Choroid plexus epithelial cell (primary cell): ENCODE measurements at places on chromosomes 1 and 21.

DNA sequence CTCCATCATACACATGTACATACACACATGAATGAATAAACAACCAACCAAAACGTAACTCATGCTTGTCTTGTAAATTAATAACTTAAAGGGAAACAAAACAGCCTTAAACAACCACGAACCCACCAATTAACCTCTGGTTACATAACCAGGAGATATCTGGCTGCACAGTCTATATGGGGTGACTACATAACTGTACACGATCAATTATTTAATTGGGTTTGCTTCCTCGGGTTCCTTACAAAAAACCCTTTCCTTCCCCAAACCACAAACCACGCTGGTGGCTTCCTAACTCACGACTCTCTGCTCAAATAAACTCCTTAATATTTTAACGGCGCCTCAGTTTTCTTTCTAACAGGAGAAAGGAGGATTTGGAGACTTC, 744 bp downstream of the ZNF670 start:
- DNase-seq = peak; percentile 13

GRCh38 chr1:241834733-241835377, 13.1 kb upstream of the EXO1 start:
- peak; percentile 84 for DNase-seq

- no peak for DNase-seq
These were observed 41.4 kb downstream of the ACOT7 start for GRCh38 chr1:6352138-6352563.

- DNase-seq = no peak
These were observed 10.0 kb upstream of the RCSD1 start for GRCh38 chr1:167620002-167620401.

DNA sequence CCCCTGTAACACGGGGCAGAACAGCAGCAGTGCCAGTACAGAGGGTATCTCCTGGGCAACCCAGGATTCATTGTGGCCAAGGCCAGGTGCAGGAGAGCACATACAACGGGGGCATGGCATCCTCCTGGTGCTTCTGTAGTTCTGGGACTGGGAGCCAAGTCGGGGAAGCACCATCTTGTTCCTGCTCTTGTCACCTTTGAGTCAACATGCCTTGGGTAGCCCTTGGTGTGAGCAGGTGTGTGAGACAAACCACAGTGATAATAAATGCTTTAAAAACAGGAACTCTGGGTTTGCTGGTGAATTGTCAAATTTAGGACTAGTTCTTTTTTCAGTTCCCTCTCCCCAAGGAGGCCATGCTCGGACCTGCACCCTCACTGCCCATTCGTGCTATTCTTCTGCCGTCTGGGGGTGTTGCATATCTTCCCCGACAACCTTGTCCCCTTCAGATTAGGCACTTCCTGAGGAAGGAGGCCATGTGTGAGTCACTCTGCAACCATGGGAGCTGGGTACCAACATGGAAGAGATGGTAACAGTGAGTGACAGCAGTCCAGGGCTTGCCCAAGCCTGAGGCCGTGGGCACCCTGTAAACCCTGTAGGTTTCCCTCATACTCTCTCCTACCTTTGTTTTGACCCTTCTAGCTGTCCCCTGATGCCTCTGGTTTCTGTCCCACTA, 150.2 kb downstream of the GRIK3 start:
- no peak for DNase-seq

DNA sequence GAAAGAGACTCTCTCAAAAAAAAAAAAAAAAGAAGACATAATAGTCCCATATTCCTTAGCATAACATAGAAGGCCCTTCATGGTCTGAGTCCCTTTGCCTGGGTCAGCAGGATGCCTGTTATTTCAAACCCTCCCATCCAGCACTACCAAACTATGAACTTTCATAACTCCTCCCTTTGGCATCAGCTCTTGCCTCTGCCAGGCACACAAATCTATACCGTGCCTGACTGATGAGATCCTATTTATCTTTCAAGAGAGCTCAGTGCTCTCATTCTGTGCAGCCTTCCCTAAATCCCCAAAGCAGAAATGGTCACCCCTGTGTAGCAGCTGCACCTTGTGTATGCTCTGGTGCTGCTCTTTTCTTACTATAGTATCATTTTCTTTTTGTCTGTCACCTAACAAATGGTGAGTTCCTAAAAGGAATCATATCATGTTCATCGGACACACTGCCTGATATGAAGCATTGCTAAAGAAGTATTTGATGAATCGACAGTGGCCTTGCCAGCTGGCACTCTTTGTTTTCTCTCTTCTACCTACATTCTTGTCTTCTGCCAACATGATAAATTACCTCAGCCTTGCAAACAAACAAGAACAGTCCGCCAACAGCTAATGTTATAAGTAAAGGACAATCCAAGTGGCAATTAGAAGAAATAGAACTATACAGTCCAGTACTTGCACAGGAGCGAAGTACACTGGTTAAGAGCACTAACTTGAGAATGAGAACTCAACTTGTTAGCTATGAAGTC, 29.9 kb downstream of the FMO4 start:
- no peak for DNase-seq

GRCh38 chr1:95116580-95117206, 462 bp upstream of the TLCD4 start:
- DNase-seq = peak; percentile 39

DNA sequence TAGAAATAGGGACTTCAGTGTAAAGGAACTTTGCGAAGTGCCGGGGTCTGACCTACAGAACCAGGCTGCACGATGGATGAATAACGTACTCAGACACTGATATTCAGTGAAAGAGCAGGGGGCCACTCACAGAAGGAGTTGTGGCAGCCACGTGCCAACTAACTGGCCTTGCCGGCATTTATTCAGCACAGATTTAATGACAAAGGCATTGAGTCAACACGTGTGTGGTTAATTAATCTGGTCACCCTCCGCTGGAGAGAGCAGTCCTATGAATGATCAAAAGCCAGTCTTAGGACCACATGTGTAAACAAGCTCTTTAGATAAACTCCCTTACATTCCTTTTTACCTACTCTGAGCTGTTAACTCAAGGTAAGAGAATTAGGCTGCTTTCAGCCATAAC, 6.2 kb upstream of the B3GALT2 start:
- DNase-seq = no peak

DNA sequence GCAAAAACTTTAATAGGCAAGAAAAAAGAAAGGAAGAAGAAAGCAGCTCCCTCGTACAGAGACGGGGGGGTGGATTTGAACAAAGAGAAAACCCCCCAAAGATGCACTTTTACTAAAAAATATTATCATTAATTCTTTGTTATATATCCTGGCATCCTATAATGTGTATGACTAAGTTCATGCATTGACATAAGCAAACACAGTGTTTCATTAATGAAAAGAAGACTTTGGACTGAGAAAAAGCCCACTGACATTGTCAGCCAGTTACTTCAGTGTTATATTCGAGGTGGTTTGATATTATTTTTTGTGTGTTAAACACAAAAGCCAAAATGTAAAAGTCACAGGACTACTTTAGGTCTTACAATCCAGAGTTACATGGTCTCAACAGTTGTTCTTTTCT, 110.1 kb upstream of the DPYD start:
- DNase-seq = no peak

GRCh38 chr1:70442490-70442889, 31.4 kb downstream of the CTH start:
- DNase-seq = no peak

DNA sequence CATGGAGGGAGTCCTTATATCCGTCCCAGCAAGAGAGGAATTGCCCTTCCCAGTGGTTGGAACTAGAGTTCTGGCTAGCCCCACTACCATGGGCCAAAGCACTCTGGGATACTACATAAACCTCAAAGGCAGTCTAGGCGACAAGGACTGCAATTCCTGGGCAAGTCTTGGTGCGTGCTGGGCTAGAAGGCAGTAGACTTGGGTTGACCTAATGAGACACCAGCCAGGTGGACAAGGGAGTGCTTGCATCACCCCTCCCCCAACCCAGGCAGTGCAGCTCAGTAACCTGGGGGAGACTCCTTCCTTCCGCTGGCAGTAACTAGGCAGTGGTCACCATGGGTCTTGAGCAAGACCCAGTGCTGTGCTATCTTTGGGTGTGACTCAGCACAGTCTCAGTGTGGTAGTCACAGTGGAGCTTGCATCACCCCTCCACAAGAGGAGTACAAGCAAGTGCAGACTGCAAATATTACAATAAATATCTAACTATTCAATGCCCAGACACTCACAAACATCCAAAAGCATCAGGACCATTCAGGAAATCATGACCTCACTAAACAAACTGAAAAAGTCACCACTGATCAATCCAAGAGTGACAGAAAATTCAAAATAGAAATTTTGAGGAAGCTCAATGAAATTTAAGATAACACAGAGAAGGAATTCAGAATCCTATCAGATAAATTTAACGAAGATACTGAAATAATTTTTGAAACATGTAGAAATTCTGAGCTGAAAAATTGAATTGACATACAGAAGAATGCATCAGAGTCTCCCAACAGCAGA, 84.7 kb upstream of the LYPLAL1 start:
- DNase-seq = peak; percentile 97

GRCh38 chr1:183472488-183473216, at the start of gene SMG7:
TSS of gene SMG7 (plus strand) at chr1:183472499. CDS start at chr1:183472621, 122 bp downstream.
- DNase-seq = peak; percentile 34

GRCh38 chr1:183390561-183390960, 27.6 kb downstream of the NMNAT2 start:
- no peak for DNase-seq

- no peak for DNase-seq
These were observed 88.1 kb downstream of the OSBPL9 start for GRCh38 chr1:51705035-51705434.

DNA sequence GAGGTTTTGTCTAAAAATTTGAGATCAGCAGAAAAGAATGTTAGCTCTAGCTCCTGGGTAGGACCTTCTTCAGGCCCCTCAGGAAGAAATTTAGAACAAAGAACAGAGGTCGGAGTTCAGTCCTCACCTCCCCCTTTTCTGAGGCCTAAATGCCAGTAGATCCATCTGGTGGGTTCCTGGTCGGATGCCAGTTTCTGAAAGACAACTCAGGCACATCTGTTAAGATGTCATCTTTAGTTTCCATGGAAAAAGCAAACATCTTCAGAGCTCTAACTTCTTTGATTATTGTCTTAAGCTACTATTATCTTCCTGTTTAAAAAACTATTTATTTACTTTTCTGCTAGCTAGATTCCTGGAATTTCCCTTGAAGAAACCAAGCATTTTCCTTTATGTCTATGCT, 37.1 kb upstream of the USP25 start:
- DNase-seq = peak; percentile 55

DNA sequence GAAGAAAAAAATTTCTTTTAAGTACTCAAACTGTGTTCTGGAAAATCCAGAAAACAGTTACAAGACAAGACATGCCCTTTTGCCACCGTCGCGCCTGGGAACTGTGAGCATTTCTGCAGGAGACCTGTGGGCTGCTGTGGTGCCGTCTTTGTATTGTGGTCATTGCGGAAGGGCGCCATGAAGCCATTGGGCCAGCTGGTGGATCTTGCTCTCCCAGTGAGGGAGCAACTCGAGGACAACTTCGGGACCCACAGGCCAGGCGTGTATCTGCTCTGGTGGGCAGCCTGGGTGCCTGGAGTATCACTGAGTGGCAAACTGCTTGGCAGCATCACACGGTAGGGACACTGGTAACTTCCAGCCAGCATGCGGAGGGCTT, 3.8 kb upstream of the THEMIS2 start:
- DNase-seq = no peak

- peak; percentile 79 for DNase-seq
These were observed 3.3 kb upstream of the F3 start for GRCh38 chr1:94544706-94545490.

- DNase-seq = no peak
These were observed 223.7 kb downstream of the SEC16B start for GRCh38 chr1:177746155-177746554.

- peak; percentile 27 for DNase-seq
These were observed 6.8 kb upstream of the PPP1R15B start for GRCh38 chr1:204418174-204419063.

DNA sequence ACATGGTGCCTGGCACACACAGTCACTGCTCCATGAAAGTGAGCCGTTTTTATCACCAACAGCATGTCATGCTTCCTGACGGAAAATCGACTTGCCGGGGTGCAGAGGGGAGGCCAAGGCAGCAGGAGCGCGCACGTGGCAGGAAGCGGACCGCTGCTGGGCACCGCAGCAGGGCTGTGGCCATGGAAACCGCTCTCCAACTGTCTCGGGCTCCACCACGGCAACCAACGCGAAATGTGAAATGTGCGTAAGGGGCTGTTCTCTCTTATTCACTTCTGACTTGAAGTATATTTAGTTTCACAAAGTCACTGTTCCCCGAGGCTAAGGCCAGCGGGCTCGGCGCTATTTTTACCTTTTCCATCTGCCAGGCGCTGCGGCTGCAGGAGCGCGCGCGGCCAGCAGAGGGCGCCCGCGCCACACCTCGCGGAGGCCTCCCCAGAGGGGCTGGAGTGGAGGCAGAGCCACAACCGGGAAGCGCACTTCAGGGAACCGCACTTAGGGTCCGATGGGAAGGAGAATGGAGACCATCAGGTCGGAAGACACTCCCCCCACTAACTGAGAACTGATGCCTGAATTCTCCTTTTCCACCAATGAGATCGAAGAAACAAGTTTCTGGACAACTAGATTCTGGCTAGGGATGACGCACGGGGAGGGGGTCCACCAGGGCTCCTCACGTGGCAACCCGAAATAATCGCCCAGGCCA, 19.7 kb downstream of the RCC2 start:
- DNase-seq = peak; percentile 56

- no peak for DNase-seq
These were observed 26.6 kb downstream of the RPS6KA1 start for GRCh38 chr1:26556111-26556510.

GRCh38 chr1:163823017-163823416, 501.3 kb downstream of the NUF2 start:
- DNase-seq = no peak

DNA sequence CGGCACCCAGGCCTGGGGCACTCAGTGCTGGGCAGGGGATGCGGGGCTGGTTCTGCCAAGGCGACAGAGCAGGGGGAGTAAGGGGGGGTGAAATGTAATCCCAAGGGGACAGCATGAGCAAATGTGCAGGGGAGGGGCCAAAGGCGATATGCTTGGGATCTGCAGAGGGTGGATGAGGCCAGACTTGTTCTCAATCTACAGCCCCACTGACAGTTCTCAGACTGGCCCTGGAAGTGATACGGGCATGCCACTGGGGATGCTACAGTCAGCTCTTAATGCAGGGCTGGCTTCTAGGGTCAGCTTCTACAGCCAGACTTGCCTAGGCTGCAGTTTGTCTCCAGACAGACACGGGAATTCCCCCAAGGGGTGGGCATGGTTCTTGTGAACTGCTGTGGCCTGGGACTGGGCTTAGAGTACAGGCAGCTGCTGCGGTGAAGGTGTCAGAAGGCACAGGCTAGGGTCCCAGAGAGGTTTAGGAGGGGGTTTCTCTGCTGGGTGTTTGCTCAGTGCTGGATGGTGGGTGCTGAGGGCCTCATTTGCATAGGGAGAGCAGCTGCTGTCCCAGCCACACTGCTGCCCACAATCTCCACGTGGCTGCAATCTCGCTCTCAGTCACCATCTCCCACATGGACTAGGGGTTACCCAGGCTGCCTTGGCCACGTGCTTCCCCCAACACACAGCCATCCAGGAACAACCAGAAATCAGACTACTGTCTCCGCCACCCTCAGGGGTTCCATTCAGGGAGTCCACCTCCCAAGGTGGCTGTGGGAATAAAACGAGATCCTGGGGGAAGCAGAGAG, 190.1 kb downstream of the HIVEP3 start:
- DNase-seq = no peak

- DNase-seq = peak; percentile 67
These were observed 5.4 kb upstream of the SLAMF8 start for GRCh38 chr1:159821171-159821867.

- no peak for DNase-seq
These were observed 357.8 kb upstream of the PRMT6 start for GRCh38 chr1:106698660-106699059.
